ENCODE measurements at places on chromosomes 13 and 19.

- DNase-seq, result no peak
Observed at GRCh38 chr19:24069905-24070657, 16.9 kb upstream of the ZNF254 start.

DNA sequence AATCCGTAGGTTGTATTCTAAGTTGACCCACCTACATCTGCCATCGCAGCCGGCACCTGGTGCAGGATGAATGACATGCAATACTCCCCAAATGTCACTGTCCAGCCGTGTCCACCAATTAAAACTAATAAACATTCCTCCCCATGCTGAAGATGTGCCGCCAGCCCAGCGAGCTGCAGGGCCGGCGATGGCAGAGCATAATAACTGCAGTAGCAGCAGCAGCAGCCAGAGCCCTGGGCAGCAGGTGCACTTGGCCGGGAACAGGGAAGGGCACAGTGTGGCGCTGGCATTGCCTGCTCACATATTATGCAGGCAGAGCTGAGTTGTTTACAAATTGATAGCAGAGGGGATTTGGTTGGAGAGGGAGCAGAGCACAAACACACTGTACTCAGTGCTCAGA lies 754.9 kb downstream of the OLFM4 start:
- DNase-seq, result no peak

GRCh38 chr19:7534531-7535046 lies 928 bp upstream of the PNPLA6 start:
- DNase-seq, result no peak

GRCh38 chr13:42728507-42729180 lies 52.7 kb upstream of the FAM216B start:
- DNase-seq, result no peak

DNA sequence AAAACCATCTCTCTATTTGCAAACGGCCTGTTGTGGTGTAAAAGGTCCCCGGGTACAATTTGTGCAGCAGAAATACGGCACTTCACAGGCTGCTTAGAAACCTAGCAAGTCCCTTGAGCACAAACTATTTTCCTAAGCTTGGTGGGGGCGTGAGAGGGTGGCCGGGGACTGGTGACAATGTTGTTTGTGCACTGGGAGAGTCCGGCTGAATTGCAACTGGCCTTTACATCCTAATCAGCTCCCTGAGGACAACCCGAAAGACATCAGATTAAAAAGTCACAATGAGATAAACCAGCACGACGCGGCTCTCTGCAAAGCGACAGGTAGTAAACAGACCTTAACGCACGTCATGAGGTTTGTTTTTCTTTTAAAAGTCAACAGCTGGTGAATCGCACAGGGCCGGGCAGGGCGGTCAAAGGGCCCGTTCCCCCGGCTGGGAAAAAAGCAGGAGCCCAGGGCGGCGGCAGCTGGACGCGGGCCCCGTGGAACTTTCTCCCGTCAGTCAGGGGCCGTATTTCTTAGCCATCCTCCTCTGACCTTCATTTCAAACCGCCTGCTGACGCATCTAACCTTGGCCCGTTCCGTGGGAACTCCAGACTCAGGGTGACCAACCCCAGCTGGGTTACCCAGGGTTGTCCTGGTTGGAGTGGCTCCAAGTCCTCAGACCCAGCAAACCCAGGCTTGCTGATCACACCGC lies 112.3 kb downstream of the GADD45B start:
- no peak for DNase-seq

Data from CD4-positive, alpha-beta T cell treated with Interleukin-6 at 100 ng/mL for 8 hours (primary cell).